ENCODE measurements at places on chromosomes 13 and 19.
A peak's percentile ranks its signal among the peaks of the same experiment; 100 is the strongest.

DNA sequence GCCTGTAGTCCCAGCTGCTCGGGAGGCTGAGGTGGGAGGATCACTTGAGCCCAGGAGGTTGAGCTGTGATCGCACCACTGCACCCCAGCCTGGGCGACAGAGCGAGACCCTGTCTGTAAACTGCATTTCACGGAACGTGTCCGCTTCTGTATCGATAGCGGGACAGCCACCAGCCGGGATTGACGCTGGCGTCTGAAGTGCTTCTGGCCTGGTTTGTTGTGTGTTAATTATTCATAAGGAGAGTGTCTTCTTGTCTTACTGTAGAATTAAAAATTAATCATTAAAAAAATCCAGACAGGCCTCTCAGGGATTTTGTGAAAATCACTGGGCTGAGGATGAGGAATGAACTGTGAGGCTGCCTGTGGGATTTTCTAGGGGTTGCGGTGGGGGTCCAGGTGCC lies 16.2 kb upstream of the MISP start:
- DNase-seq = no peak

DNA sequence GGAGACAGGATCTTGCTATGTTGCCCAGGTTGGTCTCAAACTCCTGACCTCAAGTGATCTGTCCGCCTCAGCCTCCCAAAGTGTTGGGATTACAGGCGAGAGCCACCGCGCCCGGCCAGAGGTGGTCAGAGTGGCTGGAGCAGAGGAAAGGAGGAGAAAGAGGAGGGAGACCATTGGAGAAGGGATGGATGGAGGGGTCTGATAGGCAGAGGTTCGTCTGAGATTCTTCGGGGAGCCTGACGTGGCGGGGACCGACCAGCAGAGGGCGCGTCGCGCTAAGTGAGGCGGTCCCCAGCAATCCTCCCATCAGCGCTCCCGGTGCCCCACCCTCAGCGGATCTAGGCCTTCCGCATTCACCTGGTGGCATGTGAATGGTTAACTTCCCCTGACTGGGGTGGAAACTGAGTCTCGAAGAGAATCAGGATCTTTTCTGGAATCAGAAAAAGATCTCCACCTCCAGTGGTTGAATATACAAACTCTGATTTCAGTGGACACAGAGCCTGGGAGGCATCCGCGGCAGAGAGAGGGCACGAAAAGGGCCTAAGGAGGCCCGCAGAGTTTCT lies 8.8 kb downstream of the GTPBP3 start:
- peak; percentile 89 for DNase-seq

GRCh38 chr13:98979012-98979660 lies 1.3 kb upstream of the DOCK9 start:
- no peak for DNase-seq

DNA sequence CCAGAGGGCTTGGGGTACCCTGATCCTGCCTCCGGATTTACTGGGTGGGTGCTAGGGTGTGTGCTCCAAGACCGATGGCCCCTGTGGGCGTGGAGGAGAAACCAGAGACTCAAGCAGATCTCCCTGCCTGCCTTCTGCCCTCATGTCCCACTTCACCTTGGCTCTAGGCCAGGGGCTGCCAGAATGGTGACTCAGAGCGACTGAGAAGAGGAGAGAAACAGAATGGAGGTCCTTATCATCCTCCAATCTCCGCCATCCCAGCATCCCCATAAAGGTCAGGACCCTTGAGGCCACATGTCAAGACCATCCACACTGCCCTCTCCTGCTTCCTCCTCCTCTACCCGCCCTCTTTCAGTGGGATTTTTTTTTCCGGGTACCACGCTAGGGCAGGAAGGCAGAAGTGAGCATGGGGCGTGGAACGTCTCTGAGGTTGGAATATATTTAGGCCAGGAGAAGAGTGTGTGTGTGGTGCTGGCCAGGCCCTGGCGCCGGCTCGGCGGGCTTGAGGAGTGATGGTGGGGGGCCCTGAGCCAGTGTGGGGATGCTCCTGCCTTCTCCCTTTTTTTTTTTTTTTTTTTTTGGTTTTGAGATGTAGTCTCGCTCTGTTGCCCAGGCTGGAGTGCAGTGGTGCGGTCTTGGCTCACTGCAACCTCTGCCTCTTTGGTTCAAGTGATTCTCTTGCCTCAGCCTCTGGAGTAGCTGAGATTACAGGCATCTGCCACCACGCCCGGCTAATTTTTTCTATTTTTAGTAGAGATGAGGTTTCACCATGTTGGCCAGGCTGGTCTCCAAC lies 22.3 kb downstream of the IER2 start:
- peak; percentile 93 for DNase-seq

GRCh38 chr19:4108767-4109625 lies 14.9 kb downstream of the MAP2K2 start:
- no peak for DNase-seq

GRCh38 chr13:51815848-51816247 lies 11.9 kb upstream of the DHRS12 start:
- DNase-seq = peak; percentile 61

DNA sequence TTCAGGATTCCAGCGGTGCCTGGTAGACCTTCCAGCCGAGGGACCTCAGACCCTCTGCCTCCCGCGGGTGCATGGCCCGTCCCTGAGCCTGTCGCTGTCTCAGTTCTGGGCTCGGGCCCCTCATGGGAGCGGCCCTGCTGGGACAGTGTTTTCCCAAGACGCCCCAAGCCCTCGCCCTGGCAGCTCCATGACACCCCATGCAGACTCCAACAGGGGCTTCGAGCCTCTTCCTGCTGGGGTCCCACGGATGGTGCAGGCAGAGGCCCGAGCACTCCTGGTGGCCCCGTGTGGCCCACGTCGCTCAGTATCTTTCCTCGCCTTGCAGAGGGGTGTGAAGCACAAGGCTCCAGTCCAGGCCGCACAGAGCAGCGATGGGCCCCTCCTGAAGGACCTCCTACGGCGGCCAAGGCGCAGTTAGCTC lies 88.8 kb upstream of the MCF2L start:
- no peak for DNase-seq

DNA sequence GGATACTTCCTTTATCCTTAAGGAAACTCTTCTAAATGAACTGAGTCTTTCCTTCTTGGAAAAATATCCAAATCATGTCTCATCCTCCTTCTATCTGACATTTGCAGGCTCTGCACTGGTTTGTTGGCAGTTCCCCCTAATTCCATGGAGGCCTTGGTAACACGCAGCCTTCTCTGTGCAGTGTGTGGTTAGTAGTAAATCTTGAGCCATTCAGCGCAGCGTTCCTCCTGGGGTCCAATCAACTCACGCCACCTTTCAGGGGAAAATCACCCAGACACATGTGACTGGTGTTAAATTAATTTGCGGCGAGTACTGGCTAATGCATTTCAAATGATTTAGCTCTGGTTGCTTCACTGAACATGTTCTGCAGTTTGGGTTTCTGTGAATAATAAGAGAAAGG lies 21.0 kb upstream of the CBY2 start:
- DNase-seq = no peak

- DNase-seq = no peak
Observed at GRCh38 chr13:43946281-43946680, 66.6 kb downstream of the LACC1 start.

DNA sequence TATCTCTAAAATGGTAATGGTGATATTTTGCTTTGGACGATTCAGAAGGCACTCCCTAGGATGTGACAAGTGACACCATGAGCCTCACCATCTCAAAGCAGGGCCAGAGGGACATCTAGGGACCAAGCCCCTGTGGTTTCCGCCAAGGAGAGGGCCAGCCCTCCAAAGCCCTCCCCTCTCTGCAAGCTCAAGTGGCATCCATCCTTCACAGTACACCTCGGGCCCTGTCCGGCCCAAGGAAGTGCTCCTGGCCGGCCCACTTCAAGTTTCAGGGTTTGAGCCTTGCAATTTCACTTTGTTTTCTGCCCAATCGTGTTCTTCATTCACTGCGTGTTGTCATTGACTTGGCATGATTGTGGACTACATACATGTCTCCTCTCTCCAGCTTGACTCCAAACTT lies 82.5 kb downstream of the TSHZ3 start:
- peak; percentile 65 for DNase-seq

DNA sequence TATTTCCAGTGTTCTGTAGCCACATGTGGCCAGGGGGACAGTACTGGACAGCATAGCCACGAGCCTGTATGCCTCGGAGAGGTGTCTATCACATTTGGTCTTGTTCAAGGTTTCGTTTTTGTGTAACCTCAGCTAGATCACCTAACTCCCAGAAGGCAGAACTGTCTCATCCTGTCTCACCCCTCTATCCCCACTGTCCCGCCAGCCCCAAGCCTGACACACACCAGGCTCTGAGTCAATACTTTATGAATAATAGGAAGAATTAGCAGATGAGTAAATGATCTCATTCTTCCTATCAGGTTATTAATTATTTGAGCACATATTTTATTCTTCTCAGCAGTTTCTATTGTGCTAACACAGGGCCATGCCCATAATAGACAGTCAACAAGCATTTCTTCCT lies 132.2 kb downstream of the NUFIP1 start:
- DNase-seq = no peak

DNA sequence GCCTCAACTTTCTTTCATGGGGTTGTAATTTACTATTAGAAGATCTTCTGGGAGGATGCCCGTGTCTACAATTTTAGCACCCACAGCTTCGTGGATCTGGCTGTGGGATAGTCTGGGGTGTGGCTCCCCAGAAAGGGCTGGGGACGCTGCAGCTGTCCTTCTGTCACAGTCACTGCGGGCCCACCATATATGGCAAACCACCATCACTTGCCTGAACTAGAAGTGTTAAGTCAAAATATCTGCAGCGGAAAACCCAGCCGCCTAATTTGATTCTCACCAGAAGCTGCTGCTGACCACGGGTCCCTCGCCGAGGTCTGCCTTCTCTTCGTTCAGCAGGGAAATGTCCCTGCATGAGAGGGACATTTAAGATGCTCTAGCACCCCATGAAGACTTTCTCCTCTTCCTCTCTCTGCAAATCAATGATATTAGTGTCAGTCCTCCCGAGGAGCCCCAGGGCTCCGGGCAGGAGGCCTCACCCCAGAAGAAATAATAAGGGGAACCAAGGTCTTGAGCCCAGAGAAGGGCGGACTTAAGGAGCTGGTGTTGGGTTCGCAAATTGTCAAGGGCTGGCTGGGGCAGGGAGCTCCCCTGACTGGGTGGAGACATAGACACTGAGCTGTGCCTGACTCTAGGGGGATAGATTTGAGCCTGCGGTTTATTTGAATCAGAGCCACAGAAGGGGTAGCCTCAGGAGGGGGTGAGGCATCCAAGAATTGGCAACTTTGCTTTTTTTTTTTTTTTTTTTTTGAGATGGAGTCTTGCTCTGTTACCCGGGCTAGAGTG lies 3.0 kb upstream of the MATK start:
- no peak for DNase-seq

DNA sequence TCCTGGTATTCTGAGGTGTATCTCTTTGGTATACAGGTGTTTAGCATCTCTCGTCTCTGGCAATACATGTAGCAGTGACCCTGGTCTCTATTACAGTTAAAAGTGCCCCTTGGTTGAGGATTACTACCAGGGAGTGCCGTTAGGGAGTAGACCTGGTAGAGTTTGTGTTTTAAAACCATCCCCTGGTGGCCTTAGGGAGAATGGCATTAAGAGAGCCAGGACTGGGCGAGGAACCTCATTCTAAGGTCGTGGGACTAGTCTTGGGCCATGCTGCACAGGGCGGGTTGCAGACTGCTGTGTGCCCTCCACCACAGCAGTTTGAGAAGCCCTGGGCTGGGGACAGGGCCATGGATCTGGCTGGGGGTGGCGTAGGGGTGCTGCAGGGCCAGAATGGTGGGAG lies 35.0 kb downstream of the B3GLCT start:
- no peak for DNase-seq

GRCh38 chr19:1754636-1755466 lies 1.5 kb downstream of the ONECUT3 start:
- no peak for DNase-seq

GRCh38 chr19:10104665-10105508 lies 1.3 kb upstream of the PPAN start:
- DNase-seq = no peak

DNA sequence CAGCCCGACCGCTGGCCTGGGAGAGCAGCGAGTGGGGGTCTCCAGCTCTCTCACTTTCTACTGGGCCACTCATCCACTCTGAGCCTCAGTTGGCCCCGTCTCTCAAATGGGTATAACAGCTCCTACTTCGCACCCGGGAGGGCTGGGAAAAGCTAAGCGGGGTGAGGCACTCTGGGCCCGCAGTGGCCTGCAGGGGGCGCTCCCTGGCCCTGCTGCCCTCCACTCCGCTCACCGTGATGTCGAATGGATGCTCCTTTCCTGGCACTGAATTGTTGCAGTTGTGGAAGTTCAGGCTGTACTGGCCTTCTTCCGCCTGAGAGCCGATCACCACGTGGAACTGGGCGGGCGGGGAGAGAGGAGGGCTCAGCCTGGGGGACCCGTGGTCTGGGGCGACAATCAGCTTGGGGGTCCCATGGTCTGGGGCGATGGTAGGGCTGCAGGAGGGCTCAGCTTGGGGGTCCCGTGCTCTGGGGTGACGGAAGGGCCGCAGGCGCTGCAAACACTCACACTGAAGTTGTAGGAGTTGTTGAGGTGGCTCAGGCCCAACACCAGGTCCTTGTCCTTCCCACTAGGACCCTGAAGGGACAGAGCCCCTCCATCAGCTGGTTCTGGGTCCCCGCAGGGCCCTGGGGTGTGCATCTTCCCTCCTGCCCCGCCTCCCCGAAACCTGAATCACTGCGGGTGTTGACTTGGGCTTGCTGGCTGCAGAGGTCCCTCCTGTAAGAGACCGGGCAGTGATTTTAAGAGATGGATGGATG lies 3.9 kb downstream of the GPR108 start:
- no peak for DNase-seq

DNA sequence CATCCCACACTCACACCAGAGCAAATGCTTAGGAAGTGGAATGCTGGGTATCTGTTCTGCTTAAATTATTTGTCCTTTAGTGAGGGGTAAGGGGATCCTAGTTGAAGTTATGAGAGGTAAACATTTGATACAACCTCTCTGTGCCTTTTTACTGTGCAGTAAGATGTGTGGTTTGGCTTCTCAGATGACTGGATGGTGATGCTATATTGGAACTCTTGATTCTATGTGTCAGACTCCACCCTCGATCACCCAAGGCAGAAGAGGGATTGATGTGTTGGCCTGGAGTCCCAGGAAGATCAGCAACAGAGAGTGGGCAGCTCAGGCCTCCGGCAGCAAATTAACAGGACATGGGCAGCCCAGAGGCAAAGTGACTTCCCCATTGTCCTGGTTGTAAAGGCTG lies 66.7 kb downstream of the SIPA1L3 start:
- DNase-seq = no peak

DNA sequence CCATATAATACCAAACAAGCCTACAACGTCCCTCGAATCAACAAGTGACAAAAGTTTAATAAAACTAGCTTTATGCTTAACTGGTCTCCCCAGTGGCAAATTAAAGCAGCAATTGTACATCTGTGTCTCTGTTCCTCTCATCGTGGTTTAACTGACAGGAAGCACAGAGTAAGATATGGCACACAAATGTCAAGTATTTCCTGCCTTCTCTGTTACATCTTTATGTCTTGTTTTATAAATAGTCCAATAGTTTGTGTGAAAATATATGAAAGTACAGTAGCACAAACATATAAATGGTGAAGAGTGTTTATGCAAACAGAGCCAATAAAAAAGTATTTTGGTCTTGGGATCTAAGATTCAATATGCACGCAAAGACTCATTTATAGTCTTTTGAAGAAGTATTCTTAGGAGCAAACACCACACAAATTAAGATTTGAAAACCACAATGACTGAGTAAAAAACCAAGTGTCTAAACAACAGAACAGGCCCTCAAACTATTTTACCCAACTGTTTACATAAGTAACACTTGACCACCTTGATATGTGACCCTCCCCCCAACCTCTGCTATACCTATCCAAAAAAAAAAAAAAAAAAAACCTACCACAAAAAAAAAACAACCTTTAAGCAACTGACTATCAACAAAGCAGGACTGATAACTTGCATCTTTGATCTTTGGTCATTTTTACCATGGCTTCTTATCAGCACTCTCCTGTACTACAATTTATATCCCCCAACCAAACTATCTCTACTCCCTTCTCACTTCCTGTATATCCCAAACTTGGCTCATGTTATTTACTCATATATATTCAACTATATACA lies 14.0 kb downstream of the ELF1 start:
- DNase-seq = no peak

All from cardiac septum (tissue), 1 donor.